ENCODE measurements at places on chromosomes 12 and 14.
A peak's percentile ranks its signal among the peaks of the same experiment; 100 is the strongest.

- no peak for DNase-seq
These were observed 196.0 kb downstream of the GALC start for GRCh38 chr14:87797001-87797400.

GRCh38 chr12:1544996-1545700 is 49.2 kb downstream of the FBXL14 start:
- DNase-seq: no peak

GRCh38 chr14:95522556-95522955 is 6.1 kb upstream of the SYNE3 start:
- no peak for DNase-seq

- DNase-seq: no peak
These were observed 184.3 kb downstream of the CCDC91 start for GRCh38 chr12:28374556-28374955.

DNA sequence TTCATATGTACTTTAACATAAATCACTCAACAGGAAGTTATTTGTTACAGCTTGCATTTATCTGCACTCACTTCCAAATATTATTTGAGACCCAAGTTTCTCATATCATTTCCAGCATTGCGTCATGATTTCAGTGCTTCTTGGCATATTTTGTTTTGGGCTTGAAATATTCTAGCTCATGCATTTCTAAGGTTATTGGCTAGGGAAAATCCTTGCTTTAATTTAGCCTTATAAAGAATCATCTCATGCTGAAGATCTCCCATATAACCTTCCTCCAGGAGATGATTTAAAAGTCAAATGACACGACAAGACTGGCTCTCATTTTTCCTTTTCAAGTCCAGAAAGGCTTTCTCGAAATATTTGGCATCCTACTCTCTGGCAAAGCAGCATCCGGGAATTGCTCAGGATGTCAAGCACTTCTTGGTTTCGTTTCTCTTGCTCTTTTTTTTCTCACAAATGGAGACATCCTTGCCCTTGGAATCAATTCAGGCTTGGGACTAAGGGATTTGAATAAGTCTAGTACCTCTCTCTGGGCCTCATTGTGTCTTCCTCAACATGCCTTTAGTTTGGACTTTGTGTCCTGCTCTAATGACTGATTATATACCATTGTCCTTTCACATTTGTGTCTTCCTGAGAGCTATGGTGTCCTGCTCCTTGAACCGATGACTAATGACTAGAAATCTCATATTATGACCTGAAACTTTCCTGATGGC is 295.0 kb downstream of the RMST start:
- DNase-seq: no peak

- no peak for DNase-seq
These were observed 15.3 kb downstream of the TAOK3 start for GRCh38 chr12:118357257-118358007.

DNA sequence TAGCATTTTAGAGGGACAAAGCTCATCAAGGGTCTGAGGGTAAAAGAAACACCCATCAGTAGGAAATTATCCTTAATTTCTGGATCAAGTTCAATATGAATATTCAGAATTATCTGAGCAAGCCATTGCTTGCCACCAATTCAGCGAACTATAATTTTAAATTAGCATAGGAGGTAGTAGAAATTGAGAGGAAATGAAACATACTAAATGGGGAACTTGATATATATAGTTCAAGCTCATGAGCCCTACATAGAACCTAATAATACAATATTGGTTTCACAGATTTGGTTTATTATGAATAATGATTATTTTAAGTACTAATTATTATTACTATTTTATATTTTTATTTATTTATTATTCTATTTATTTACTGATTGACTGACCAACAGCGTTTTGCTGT is 42.1 kb upstream of the GXYLT1 start:
- DNase-seq: no peak

DNA sequence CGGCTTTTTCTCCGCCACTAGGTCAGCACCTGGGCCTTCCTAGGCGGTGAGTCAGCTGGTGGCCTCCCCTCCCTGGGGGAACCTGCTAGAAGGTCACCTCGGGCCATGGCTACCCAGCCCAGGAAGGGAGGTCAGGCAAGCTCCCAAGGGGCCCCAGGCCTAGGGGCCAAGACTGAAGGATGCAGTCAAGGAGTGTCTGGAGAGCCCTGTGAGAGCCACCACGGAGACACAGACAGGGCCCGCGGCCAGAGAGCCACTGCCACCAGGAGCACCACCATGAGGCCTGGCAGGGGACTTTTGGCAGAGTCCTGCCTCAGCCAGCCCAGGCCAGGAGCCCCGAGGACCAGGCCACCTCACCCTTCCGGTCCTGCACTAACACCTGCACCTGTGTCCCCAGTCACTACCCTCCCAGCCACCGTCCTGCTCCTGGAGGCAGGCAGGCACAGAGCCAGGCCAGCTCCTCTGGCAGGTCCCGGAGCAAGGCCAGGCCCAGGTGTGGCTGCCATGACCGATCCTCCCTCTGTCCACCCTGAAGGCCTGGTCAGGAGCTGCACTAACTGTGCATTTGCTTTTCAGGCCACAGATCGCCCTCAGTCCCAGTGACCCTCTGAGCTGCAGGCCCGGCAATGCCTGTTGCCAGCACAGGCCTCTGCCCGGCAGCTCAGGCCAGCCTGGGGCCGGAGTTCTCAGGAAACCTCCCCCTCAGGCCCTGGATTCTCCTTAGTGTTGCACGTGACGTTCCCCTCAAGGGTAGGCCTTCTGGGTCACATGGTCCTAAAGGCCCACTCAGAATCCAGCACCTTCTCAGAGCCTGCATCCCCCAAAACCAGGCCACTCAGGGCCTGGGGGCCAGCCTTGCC is 6.9 kb downstream of the PHETA1 start:
- no peak for DNase-seq

- DNase-seq: no peak
These were observed 13.0 kb upstream of the DLK1 start for GRCh38 chr14:100713705-100714104.

GRCh38 chr12:94244165-94245133 is 96.1 kb downstream of the PLXNC1 start:
- no peak for DNase-seq

DNA sequence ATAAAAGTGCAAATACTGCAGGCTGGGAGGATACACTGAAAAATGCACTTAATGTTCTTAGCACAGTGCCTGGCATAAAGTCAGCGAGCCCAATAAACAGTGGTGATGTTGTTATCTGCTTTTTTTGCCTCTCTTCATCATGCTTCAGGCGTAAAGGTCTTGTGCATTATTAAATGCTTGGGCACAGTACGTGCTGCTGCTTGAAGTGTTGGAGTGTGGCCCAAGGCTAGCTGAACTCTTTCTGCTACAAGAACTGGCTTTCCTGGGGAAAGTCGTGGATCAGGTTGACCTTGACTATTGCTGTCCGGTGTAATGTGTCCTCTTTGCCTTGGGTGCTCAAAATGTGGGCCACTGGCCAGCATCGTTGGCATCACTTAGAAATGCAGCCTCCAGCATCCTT is 43.0 kb downstream of the SMOC1 start:
- DNase-seq: peak; percentile 37

- no peak for DNase-seq
These were observed 185.4 kb downstream of the TMTC2 start for GRCh38 chr12:82872088-82872487.

- no peak for DNase-seq
These were observed 29.1 kb downstream of the DPF3 start for GRCh38 chr14:72864712-72865365.

- no peak for DNase-seq
These were observed 390.2 kb downstream of the LRIG3 start for GRCh38 chr12:58529897-58530741.

- no peak for DNase-seq
These were observed 45.6 kb downstream of the LTBP2 start for GRCh38 chr14:74566174-74567141.

GRCh38 chr12:31007636-31008175 is 66.0 kb upstream of the DDX11 start:
- no peak for DNase-seq

DNA sequence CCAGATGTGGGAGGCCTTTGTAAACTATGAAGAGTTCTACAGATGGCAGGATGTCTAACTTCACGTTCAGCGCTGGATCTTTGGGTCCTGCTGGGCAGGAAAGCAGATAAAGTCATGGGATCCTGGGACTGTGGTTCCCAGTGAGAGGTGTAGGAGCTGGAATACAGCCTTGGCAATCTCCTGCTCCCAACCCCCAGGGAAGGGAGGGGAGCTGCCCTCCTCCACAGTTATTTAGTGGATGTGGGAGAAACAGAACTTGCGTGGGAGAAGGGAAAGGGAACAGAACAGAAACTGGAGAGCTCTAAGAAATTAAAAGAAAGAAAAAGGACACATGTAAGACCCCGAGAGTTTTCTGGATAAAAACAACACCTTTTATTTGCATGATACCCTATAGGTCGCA is 37.0 kb downstream of the NUAK1 start:
- no peak for DNase-seq

GRCh38 chr12:109126784-109127183 is 10.4 kb downstream of the ACACB start:
- no peak for DNase-seq

DNA sequence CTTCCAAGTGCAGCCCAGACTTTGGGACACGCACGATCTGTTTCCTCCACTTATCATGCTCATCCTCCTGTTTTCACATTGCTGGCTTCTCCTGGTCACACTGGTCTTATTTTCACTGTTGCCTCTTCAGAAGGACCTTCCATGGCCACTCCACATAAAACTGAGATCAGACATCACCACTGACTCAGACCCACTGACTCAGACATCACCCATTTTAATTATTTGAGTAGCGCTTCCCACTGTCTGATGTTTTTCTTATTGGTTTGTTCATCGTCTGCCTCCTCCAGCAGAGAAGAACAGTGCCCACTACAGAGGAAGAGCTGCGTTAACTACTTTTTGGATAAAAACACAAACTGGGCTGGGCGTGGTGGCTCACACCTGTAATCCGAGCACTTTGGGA is 270.5 kb upstream of the PWP1 start:
- no peak for DNase-seq

DNA sequence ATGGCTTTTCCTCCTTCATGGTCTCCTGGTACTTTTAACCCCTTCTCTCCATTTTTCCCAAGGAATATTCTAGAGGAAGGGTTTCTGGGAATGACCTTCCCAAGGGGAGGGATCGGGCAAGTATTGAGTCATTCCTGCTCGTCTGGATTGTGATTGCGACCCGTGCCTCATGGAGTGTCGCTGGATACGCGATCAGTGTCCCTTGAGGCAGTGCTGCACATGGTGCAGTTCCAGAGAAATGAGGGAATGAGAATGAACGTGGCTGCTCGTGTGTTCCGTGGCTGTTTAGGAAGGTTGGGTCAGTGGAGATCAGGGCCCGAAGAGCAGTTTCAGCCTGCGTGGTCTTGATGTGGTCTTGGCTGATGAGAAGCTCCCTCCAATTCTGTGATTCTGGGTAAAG is 234.4 kb downstream of the CACNA1C start:
- DNase-seq: no peak

- DNase-seq: no peak
These were observed 62.1 kb upstream of the PLEKHG7 start for GRCh38 chr12:92640691-92641090.

GRCh38 chr12:41514021-41514777 is 326.1 kb downstream of the PDZRN4 start:
- no peak for DNase-seq

DNA sequence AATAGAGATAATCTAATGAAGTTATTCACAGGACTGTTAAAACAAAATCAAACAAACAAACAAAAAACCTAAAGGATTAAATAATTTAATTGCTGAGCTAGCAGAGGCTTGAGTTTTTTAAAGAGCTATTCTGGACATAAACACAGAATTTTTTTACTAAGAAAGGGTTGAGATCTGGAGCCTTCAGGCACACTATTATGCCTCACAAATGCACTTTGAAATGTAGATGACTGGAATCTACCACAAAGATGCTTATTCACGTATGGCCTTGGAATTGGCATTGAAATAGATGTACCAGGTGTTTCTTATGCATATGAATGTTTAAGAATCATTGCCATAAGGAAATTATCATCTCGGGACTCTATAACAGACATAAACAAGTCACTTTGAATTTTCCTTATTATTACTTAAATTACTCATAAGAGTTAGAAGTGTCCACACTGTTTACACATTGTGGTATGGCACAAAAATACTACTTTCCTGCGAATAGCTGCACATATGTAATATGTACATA is 21.6 kb downstream of the PUS7L start:
- DNase-seq: no peak

- DNase-seq: no peak
These were observed 5.4 kb downstream of the SIX6 start for GRCh38 chr14:60514378-60514740.

- DNase-seq: no peak
These were observed 158.2 kb downstream of the FOXN3 start for GRCh38 chr14:89258728-89259273.

- DNase-seq: no peak
These were observed 4.3 kb downstream of the HHIPL1 start for GRCh38 chr14:99649219-99649618.

DNA sequence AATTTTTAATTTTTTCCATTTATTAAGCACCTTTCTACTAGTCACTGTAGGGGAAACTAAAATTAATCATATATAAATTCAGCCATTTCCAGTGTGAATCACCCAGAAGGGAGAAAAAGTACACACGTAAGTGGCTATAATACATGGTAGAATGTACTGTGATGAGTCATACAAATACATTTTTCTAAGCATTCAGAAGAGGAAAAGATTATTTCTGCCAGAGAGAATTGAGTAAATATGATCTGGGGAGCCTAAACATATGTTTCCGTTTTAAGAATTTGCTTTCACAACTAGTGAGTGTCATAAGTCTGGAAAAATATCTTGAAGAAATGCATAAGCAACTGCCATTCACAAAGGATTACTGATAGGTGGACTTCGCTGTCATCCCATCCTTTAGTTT is 102.8 kb downstream of the TGFB3 start:
- no peak for DNase-seq

- no peak for DNase-seq
These were observed 50.9 kb downstream of the RIN3 start for GRCh38 chr14:92564344-92565039.

DNA sequence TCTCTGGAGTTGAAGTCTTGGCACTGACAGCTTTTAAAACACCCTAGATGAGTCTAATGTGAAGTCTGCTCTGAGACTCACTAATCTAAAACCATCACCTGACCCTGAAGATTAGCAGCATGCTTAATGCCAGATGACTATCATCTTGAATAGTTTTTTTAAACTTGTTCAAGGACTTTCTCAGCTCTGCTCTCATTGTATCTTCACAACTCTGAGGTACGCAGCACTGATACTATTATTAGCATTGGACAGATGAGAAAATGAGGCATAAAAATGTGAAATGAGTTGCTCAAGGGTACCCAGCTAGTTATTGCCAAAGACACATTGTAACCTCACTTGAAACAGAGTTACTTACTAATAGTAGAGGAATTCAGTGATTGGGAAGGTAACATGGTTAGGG is 4.8 kb downstream of the SLC38A1 start:
- no peak for DNase-seq

DNA sequence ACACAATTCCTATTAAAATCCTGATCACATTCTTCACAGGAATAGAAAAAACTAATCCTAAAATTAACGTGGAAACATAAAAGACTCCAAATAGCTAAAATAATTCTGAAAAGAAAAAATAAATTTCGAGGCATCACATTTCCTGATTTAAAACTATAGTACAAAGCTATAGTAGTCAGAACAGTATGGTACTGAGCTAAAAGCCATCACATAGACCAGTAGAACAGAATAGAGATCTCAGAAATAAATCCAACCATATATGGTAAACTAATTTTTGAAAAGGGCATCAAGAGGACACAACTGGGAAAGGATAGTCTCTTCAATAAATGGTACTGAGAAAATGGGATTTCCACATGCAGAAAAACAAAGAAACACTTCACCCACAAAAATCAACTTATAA is 125.2 kb upstream of the DAAM1 start:
- no peak for DNase-seq

GRCh38 chr12:10075451-10075850 is 23.3 kb downstream of the CLEC1A start:
- DNase-seq: no peak
